HuH-7.5 (cell line): ENCODE measurements at places on chromosomes 7 and 10.

- no peak for DNase-seq
These were observed 6.9 kb upstream of the CALML5 start for GRCh38 chr10:5506246-5506645.

GRCh38 chr7:9148687-9149086 lies 715.3 kb downstream of the NXPH1 start:
- DNase-seq: no peak

DNA sequence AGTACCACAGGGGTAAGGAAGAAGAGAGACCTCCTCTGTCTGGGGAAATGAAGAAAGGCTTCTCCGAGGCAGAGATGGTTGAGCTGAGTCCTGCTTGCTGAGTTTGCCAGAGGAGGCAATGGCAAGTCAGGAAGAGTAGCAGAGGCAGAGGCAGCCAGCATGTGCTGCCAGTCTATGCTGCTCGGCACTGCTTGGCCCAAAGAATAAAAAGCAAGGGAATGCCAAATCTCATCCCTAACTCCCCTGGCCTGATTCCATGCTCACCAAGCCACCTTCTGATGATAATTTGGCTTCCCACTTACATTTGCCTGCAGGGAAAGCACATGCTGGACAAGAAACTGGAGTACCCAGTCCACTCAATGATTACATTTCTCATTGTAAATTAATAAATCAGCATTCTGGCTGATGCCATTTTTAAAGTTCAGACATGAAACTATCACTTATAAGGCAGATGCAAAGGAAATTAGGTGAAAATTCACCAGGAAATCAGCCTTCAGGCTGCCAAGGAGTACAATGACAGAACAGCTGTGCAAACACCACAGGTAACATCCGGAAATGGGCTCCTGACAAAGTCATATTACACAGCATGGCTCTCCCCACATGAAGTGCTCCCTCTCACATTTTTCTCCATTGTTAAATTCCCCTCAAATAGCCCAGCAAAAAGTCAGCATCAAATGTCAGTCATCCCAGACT lies 245.9 kb downstream of the MTERF1 start:
- DNase-seq: no peak

GRCh38 chr10:19077276-19077675 lies 28.7 kb downstream of the MALRD1 start:
- DNase-seq: no peak

DNA sequence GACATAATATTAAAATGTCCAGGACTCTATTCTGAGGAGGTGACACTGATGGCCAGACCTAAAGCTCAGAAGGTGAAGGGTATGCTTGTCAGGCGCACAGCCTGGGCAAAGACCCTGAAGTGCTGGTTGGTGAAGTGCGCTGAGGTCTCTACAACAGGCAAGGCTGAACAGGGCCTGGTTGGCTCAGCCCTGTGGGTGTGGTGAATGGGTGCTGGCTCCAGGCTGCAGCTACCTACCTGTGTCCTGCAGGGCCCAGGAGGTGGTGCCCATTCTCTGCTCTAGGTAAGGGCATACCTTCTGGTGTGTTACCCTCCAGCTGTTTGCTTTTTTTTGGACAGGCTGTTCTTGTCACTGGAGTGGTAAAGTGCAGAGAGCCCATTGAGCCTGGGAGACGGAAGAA lies 85.1 kb downstream of the RAMP3 start:
- no peak for DNase-seq

DNA sequence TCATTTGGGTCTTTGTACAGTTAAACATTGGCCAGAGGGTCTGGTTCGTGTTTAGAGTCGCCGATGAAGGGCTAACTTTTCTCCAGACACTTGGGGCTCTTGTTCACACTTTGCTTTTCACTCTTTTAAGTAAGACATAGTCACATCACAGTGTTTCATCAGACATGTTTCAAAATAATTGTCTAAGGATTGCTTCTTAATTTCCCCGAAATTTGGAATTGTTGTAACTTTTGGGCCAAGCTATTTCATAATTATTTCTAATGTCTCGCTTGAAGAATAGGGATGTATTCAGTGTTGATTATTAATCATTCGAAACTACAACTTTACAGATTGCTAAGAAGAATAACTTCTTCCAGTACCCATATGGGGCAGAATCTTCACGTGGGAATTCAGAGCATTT lies 92.8 kb downstream of the TCF7L2 start:
- no peak for DNase-seq
